ENCODE measurements at places on chromosomes 1 and 21.

- no peak for DNase-seq
Observed at GRCh38 chr1:93518516-93518915, 70.6 kb downstream of the FNBP1L start.

- DNase-seq = peak; percentile 11
Observed at GRCh38 chr1:59520194-59520593, 223.3 kb downstream of the FGGY start.

GRCh38 chr1:183385340-183386144, 32.6 kb downstream of the NMNAT2 start:
- no peak for DNase-seq

- no peak for DNase-seq
Observed at GRCh38 chr1:30099587-30100523, 623.5 kb downstream of the MATN1 start.

DNA sequence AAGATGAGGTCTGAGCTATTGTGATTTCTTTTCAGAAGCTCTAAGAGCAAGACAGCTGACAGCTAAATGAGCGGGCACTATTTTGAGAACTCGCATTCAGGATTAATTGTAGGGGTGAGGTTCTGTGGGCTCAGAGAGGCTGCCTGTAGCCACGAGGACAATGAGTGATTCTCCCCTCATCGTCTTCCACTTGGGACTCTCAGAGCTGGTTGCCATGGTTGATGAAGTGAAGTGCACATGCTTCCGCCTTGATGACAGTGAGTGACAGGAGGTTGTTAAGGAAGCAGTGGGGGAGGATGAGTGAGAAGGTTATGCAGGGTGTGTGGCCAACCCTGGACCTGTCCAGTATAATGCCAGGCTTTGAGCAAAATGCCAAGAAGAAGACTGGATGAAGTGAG, 341.7 kb downstream of the PCP4 start:
- DNase-seq = no peak

DNA sequence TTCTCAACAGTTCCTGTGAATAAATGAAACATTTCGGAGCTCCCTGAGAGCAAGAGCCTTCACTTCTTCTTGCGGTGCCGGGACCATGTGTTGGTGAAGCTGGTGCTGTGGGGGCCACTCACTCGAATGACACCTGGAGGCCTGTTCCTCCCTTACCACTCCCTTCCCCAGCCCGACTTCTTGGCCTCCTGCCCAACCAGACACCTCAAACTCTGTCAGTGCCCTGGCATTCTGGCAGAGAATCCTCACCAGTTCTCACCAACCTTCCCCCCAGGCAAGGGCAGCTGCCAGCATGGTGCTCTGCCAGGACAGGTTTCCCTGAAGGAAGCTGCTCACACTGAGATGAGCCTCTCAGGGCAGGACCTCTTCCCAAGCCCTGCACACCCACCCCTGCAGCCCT, 68.3 kb downstream of the MPZL1 start:
- no peak for DNase-seq

DNA sequence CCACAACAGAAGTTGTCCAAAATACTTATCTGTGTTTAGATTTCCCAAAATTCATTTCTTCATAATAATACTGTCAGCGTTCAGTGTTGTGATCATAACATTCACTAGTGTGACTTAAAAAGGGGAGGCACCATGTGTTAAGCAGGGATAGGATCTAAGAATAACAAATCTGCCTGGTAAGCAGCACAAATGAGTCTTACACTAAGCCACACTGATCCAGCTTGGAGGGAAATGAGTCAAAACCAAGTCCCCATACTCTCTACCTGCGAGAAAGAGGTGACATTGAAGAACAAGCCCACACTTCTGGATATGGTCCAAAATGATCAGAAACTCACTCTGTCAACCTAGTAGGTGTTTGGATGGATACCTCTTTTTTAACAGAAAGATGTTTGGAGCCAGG, 145.5 kb downstream of the CRB1 start:
- DNase-seq = no peak

DNA sequence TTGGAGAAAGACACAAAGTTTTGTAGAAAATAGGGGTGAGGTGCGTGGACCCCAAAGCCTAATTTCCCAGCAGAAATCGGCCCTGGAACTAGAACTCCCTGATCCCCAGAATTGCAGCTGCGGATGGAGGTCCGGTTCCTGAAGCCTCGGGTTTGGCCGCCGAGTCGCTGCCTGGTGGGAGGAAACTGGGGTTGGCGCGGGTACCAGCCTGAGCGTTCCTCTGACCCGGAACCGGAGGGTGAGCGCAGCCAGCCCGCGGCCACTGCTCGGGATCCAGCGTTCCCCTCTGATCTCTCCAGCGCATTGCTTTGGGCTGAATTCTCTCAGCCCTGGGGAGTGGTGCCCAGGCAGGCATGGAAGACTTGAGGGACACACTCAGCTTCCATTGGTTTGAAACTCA, 1.6 kb downstream of the ST6GALNAC5 start:
- peak; percentile 19 for DNase-seq

DNA sequence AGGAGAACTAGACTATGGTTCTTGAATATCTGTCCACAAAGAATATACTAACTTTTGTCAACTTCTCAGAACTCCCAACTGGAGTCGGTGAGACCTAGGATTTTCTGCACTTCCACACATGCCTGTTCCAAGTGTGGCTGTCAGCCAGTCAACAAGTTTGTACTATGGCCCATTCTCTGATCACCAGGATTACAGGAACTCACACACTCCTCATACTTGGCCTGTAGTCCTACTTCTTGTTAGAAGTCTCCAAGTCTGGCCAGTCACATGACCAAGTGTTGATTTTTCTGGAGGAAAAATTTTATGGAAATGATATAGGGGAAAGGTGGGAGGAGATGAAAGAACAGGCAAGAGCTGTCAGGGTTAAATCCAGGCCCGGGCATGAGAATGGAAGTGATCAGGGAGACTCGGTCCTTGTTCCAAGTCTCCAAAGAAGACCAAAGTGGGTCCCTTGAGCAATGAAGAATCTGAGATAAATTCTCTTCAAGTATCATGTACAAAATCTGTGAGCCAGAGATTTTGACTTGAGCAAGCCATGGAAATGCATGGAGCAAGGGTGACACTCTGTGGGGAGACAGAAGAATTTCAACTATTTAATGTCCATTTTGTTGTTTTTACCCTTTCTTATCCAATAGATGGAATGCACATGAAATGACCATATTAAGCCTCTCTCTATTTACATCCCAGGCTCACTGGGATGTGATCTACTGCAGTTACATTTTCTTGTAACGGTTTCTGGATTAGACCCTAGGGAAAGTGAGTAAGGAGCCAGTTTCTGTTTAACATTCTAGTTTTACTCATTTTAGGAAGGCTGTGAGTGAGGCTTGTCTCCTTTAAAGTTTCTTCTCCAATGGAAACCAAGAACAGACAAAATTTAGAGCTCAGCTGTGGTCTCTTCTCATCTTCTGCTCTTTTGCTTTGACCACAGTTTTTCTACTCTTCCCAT, 320.9 kb downstream of the ASTN1 start:
- peak; percentile 15 for DNase-seq

GRCh38 chr1:221689138-221689537, 52.8 kb downstream of the DUSP10 start:
- DNase-seq = no peak

DNA sequence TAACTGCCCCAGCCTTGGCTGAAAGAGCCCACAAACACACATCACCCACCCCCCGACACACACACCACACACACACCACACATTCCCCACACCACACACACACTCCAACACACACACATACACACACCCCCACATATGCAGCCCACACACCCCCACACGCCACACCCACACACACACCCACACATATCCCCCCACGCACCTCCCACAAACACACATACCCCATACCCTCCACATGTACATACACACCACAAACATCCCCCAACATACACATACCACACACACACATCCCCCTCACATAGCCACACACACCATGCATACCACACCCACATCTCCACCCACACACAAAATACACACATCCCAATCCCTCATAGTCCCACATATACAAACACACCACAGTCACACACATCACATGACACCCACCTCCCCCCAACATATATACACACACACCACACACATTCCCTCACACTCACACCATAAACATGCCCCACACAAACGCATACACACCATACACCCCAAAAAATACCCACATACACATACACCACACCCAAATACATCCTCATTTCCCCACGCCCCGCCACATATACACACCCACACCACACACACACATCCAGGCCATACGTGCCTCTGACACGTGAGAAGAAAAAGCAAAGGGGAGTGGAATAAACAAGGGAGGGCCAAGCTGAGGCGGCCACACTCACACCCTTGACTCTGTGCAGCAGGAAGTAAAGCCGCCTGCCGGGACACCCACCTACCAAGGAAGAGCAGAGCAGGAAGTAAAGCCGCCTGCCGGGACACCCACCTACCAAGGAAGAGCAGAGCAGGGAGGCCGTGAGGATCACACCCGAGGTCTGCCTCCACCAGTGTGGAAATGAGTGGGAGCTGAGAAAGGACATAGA, 53.7 kb downstream of the HSF2BP start:
- DNase-seq = no peak

GRCh38 chr1:176111835-176112234, 95.3 kb downstream of the COP1 start:
- DNase-seq = no peak

- peak; percentile 87 for DNase-seq
Observed at GRCh38 chr1:8985915-8986813, 40.1 kb downstream of the SLC2A7 start.

GRCh38 chr1:64397541-64397940, 72.4 kb upstream of the CACHD1 start:
- no peak for DNase-seq

- DNase-seq = no peak
Observed at GRCh38 chr1:48644905-48645605, 131.6 kb downstream of the BEND5 start.

DNA sequence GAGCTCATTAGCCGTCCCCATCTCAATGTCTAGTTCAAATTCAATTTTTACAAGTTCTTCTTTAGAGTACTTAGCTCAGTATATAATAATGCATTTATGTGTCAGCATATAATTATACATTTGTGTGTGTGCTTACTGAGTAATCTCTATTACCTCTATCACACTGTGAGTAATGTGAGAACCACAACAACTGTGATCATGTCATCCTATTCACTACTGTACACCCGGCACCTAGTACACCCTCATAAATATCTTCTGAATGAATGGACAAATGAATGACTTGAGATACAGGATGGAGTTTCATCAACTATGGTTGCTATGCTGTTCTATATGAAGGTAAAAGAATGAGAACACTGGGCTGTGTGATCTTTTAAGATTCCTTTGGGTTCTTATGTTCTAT, 124.0 kb downstream of the GPATCH2 start:
- DNase-seq = no peak

DNA sequence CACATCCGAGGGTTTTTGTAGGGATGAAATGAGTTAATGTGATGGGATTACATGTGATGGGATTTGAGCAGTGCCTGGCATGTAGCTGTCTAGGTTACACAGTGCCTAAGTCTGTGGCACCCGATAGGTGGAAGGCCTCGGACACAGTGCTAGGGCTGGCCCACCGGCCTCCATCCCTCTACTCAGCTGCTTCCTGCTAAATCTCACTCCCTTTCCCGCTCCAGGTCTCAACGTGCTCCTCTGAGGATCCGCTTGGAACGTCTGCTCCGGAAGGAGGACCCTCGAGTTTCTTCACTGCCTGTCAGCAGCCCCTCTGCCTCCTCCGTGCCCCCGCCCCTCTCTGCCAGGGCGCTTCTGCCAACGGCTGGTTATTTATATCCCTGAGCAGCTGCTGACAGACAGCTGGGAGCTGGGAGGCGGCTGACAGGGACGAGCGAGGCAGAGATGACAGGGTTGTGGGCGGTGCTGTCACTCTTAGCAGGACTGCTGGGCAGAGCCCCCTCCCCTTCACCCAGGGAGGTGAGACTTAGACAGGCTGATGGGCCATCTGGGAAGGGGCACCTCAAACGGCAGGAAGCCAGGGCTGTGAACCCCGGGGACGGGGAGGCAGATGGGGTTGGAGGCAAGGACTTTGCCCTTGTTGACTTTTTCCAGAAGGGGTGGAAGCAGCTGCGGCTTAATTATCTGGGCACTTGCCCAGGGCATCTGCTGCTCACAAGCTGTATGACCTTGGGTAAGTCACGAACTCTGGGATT, 26.6 kb upstream of the LRRN2 start:
- no peak for DNase-seq

- DNase-seq = no peak
Observed at GRCh38 chr1:90356991-90357390, 360.1 kb downstream of the BARHL2 start.

DNA sequence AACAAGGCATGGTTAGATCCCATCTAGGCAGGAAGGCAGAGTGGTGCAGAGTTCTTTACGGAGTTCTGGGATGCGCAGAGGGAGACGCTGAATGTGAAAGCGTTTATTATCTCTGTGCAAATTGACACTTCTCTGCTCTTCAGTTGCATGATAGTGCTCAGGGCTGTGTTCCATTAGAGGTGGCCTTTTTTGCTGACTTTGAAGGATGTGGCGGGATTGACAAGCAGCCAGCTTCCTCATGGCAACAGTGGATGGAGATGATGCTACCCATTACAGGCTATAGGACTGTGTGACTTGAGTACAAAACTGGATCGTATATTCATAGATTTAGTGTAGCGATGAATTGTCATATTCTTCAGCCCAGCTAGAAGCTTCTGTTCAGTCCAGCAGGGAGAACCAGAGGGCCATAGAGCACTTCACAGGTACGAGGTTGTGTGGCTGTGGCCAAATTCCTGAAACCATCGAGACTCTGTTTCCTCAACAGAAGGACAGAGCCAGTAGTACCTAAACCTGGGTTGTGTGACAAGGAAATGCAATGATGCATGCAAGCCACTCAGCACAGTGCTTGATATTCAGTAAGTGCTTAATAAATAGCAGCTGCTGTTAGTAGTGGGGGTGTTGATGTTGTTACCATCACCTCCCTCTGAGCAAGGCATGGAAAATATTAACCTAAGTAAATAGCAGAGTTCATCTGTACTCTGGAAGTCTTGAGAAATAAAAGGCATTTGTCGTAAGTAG, 430.0 kb upstream of the KAZN start:
- DNase-seq = no peak

DNA sequence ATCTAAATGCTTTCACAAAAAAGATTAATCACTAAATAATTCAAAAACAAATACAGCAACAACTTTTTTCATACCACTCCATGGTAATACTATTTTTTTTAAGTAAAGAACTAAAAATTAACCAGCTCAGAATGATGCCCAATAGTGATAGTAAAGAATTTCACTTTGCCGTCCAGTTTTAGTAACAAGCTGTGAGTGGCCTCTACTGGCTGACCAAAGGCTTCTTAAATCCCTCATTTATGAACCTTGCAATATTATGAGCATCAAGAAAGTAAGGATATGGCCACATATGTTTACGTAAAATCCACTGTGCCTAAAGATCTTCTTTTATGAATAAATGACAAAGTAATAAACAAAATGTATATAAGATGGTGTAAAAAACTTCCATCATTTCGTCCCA, 108.6 kb downstream of the GPATCH2 start:
- no peak for DNase-seq

- no peak for DNase-seq
Observed at GRCh38 chr1:20123722-20124455, 4.6 kb upstream of the PLA2G2D start.

DNA sequence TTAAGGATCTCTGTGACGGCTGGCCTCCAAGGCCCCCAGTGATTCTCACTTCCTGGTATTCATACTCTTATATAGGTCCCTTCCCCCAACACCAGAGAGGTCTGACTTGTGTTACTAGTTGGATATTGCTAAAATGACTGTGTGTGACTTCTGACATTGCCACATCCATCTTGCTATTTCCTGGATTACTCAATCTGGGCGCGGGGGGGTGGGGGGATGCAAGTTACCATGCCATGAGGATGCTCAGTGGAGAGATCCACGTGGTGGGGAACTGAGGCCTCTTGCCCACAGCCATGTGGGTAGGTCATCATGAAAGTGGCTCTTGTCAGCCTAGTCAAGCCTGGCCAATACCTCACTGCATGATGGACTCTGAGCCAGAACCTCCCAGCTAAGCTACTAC, 117.0 kb downstream of the UBE2U start:
- DNase-seq = no peak

All from AG08396 (cell line).